Umbilical cord (tissue), 2 donors: ENCODE measurements at places on chromosomes 5 and 9. TPM values are rescaled to one million over a fixed set of nuclear protein-coding genes. Genes with fewer than 3 reads are reported as not detected.

- DNase-seq: no peak
Measured at GRCh38 chr5:931570-932145, 39.0 kb downstream of the TRIP13 start.

- no peak for DNase-seq
Measured at GRCh38 chr9:35646153-35646532, 4.6 kb downstream of the SIT1 start.

CETN3 gene
- total RNA-seq: 10.4 TPM

GRCh38 chr5:86465052-86465838 lies 152.5 kb upstream of the COX7C start:
- DNase-seq: no peak

- DNase-seq: no peak
Measured at GRCh38 chr5:1727571-1727970, 72.1 kb downstream of the MRPL36 start.

- no peak for DNase-seq
Measured at GRCh38 chr9:120650352-120650751, 63.9 kb downstream of the MEGF9 start.

- DNase-seq: no peak
Measured at GRCh38 chr9:82890865-82891264, 172.1 kb downstream of the RASEF start.

DNA sequence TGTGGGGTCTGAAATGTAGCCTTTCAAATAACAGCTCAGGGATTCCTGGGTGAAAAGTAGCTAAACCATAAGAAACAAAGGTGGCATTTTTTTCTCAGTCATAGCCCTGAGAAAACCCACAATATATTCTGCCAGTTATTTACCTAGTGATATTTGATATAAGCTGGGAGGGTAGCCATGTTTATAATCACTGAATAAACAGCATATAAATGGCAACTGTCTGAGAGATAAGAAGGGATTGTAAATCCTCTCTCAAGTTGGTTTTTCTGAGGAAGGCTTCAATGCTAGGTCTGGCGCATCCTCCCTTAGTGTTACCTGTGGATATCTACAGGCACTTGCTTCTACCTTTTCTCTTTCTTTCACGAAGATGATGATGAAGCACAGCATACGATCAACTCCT lies 1080.5 kb upstream of the DMAC1 start:
- no peak for DNase-seq
